RWPE1 (cell line): ENCODE measurements at places on chromosomes 1 and 21.

DNA sequence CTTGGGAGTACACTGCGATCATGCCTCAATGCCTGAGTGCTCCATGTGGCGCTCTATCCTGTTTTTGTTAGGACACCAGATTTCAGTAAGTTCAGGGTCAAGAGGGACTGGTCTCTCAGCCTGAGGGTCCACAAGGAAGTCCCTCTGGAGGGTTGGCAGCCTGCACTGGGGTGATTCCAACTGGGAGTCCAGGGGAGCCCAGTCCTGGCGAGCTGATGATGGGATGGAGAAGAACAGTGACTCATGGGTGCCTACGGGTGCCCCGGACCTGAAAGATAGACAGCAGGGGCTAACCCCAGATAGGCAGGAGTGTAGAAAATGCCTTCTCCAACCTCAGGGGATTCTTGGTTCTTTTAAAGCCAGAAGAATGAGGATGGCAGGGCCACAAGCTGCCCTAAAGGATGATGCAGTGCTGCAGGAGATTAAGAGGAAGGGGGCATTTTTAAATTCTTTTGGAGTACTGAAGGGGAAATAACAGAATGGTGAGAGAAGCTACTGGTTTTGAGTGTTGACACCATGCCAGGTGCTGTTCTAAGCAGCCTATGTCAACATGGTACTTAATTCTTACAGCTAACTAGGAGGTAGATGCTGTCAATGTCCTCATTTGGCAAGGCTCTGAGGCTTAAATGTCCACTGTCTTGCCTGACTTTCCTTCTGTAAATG is 68.4 kb upstream of the TLR5 start:
- no peak for DNase-seq

- DNase-seq: no peak
These were observed 6.4 kb upstream of the MYBPHL start for GRCh38 chr1:109312978-109313775.

GRCh38 chr1:230264342-230264741 is 161.8 kb downstream of the PGBD5 start:
- no peak for DNase-seq

DNA sequence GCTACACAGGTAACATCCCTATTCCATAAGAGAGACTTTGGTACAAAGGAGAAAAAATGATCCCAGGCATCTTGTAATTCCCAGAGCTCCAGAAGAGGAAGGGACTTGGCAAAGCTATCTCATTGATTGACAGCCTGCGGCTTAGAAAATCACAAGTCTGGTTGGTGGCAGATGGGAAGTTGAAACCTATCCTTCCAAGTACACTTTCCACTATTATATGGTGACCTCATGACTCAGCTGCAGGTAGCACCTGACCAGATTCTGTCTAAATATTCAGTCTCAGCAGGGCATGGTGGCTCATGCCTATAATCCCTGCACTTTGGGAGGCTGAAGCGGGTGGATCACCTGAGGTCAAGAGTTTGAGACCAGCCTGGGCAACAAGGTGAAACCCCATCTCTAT is 89.9 kb downstream of the TIAM1 start:
- DNase-seq: no peak

DNA sequence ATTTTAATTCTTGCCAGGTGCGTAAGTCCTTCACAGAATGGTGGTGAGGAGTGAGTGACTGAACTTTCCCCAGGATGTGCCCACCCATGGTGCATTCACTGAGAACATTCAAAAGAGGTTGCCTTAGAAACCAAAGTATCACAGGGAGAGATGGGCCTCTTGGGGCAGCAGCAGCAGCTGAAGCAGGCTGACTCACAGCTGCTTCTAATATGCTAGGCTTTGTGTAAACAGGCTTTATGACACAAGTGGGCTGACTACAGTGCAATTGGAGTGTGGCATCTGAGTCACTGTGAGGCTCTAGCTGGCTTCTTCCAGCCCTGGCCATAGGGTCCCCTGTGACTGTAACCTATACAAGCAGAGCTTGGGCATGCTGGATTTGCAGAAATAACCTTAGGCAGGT is 12.6 kb downstream of the PIGP start:
- peak; percentile 56 for DNase-seq

DNA sequence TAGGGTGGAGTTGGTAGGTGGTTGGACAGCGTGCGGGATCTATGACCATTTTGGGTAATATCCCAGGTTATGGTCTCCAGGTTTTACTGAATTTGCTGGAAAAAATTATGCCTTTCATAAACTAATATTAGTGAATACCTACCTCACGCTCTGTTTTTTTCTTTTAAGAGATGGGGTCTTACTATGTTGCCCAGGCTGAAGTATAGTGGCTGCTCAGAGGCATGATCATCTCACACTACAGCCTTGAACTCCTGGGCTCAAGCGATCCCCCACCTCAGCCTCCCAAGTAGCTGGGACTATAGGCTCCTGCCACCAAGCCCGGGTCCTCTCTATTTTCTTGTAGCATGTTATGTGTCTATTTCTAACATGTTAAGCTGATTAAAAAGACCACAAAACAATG is 100.2 kb downstream of the RHOU start:
- DNase-seq: no peak

DNA sequence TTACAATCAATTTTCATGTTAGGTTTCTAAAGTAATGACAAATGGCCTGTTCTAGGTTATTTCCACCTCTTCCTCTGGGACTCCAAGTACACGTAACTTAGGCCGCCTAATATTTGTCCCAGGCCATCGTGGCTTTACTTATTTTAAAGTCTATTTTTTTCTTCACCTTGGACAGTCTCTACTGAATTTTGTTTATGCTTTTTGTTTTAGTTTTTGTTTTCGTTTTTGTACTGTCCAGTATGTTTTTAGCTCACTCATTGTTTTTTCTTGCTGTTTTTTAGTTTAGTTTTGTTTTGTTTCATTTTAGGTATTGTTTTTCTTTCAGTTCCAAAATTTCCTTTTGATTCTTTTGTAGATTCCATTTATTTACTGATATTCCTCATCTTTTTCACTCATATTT is 187.7 kb upstream of the RNPC3 start:
- DNase-seq: no peak

- no peak for DNase-seq
These were observed 704.9 kb upstream of the CHRM3 start for GRCh38 chr1:238681451-238681850.

- DNase-seq: no peak
These were observed 369.7 kb downstream of the DPYD start for GRCh38 chr1:97551113-97551512.

- DNase-seq: no peak
These were observed 43.6 kb downstream of the RAP1GAP start for GRCh38 chr1:21625390-21626190.

- DNase-seq: no peak
These were observed 21.4 kb upstream of the RNF11 start for GRCh38 chr1:51214615-51215131.

- no peak for DNase-seq
These were observed 198.9 kb downstream of the LRRC7 start for GRCh38 chr1:69766431-69767180.

- DNase-seq: no peak
These were observed 3.0 kb downstream of the PRRC2C start for GRCh38 chr1:171488190-171488929.

DNA sequence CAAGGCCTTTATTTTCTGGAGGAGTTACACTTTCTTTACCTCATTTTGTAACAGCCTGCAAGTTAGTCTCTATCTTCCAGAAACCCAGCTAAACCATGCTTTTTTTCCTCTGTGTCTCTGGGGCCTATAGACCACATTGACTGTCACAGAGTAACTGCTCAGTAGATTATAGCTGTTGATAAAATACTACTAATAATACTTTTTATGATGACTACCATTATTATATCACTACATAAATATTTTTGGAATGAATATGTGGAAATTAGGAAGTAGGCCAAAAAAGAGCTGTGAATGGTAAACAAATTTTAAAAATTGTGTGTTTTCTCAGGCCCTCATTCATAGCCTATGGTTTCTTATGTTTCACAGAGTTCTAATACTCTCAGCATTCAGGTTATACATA is 233.1 kb upstream of the USP24 start:
- DNase-seq: no peak

DNA sequence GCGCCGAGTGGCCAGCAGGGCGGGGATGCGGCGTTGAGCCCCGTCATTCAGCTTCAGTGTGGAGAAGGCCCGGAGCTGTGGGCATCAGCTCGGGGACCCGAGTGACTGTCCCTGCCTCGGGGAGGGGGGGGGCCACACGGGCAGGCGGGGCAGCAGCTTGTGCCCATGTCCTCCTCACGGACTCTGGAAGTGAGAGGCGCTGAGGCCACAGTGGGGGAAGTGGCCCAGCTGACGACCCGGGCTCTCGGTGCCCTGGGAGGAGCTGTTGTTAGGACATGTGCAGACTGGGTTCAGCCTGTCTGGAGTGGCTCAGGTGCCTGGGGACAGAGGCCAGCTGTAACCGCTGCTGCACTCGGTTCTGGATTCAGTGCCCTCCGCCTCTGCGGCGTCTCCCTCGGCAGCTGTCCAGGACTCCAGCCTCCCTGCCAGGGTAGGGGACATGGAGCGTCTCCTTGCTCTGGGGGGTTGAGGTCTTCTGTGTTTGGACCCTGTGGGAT is 71.1 kb downstream of the SKI start:
- DNase-seq: no peak

DNA sequence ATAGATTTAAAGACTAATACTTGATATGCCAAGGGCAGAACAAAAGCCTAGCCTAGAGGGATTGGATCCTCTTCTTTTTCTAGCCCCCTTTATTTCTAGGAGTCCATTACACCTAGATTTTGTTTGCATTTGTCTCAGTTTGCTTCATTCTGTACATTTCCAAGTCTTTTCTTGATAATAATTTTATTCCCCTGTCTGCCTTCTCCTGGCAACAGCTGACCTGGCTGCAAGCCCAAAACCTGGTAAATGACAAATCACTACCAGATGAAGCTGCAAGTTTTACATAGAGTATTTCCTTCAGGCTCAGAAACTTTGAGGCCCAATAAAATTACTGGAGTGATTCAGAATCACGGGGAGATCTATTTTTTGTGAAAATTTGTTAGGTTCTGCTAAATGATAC is 36.5 kb upstream of the LHX8 start:
- DNase-seq: peak; percentile 15

- DNase-seq: no peak
These were observed 22.0 kb upstream of the ZBTB18 start for GRCh38 chr1:244029124-244029523.

DNA sequence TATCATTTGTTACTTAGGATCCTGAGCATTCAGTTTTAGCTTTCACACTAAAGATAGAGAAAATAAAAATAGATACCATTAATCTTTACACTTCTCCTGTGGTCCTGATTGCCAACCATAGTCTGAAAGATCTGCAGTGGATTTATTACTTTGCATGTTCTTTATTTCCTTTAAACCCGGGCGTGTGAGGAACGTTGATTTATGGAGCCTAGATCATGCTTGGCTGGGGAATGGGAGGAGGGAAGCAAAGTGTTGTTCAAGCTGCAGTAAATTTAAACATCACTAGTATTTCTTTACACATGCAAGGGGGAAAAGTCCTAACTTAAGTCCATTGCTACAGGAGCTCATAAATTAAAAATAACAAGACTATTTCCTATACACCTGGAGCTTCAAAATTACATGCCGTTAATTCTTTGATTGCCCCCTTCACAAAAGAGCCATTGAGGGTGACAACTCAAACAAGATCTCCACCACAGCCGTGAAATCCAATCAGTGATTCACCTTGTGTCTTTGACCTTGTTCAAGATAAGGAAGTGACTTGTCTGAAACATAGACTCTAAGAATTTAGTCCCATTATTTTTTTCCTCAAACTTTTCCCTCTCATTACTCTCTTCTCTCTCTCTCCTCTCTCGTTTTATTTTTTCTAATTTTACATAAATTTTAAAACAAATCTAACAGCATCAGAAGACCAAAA is 282.7 kb downstream of the KIF26B start:
- no peak for DNase-seq

DNA sequence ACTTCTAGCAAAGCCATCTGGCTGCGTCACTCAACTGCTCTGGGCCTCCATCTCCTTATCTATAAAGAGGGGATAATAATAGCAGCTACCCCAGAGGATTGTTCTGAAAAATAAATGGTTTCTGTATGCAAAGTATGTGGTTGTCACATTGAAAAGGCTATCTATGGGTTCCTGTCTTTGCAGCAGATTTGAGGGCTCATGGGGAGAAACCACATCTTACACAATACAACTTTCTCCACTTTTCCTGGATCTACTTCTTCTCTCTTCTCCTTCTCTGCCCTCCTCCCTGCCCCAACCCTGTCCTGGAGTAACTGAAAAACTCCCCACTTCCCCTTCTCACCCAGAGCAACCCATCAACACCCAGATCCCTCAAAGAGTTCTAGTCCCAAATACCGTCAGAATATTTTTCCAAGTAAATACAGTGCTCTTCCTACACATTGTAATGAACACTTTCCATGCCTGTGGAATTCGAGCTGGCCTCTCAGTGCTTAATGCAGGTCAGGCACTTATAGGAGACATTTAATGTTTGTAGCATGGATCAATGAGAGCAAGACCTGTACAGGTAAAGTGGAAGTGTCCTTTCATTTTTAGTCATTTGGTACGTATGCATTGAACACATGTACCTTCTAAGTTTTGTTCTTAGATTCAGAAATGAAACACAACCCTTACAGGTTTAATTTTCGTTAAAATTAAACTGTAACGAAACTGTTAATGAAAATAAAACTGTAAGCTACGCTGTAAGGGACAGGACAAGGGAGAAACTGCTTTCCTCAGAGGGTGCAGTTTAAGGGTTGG is 131.9 kb downstream of the AK5 start:
- DNase-seq: no peak

GRCh38 chr21:39812983-39813382 is 54.3 kb upstream of the PCP4 start:
- no peak for DNase-seq

- DNase-seq: no peak
These were observed 25.6 kb upstream of the DMBX1 start for GRCh38 chr1:46464013-46464548.

DNA sequence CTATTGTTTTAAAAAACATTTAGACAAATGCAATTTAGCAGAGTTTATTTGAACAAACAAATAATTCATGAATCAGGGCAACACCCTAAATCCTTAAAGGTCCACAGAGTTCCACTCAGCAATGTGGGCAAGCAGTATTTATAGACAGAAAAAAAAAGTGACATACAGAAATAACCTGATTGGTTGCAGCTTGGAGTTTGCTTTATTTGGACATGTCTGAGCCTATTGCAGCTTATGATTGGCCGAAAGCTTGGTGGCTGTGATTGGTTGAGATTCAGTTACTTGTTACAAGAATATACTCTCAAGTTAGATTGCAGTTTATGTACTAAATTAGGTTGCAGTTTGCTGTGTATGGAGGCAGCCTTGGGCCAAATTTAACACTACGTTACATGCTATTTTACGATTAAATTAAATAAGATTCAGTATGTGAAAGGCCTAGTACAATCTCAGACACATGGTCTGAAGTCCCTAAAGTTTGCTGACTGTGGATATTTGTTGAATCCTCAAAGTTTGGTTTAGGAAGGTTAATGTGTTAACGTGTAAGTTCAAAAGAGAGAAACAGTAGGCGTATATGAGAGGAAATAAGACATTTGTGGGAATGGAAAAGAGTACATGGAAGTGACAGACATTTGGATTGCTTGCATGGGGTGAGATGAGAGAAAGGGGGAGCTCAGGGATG is 6.9 kb upstream of the CAMSAP2 start:
- DNase-seq: no peak
